ENCODE measurements at places on chromosomes 5 and 9. TPM values are rescaled to one million over a fixed set of nuclear protein-coding genes. Genes with fewer than 3 reads are reported as not detected.

Gene SLC22A4
- total RNA-seq = 26.3 TPM

Gene PRDM9
- not detected for total RNA-seq

Gene LTC4S
- 3.7 TPM for total RNA-seq

Gene ZSWIM6
- 4.8 TPM for total RNA-seq

Gene PCDHGB7
- 14.8 TPM for total RNA-seq

Gene ARID3C
- 0.11 TPM for total RNA-seq

Measured in GM23248 (cell line).